ENCODE measurements at places on chromosomes 1 and 21. TPM values are rescaled to one million over a fixed set of nuclear protein-coding genes. Genes with fewer than 3 reads are reported as not detected.

The FAM163A gene
- not detected for total RNA-seq

The VASH2 gene
- 0.28 TPM for total RNA-seq

The SFN gene
- not detected for total RNA-seq

The PLCH2 gene
- 0.48 TPM for total RNA-seq

- H3K4me3 ChIP-seq = no peak overlapping the region
- peak overlapping the region; percentile 43 for H3K27ac ChIP-seq
- peaks cover 17% of the 10 kb centered on the region for H3K4me1 ChIP-seq
- no peak for DNase-seq
Observed at GRCh38 chr1:204126956-204127355, 24.9 kb downstream of the ETNK2 start.

DNA sequence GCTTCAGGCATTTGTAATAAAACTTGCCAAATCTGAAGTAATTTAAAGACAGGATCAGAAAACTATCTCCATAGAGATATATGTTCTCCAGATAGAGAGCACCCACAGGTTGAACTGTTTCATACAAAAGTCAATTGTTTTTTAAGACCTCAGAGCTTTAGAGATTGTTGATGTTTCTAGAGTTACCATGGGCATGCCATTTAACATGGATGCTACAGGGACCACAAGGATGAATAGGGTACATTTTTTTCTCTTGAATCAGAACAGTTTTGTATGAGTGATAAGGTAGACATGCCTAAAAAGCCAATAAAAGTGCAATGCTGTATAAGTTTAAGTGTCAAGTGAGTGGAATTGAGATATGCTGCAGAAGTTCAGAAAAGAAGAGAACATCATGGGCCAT lies 511.0 kb upstream of the CAMK1G start:
- H3K4me3 ChIP-seq = no peak overlapping the region
- H3K27ac ChIP-seq = no peak overlapping the region
- no peak for DNase-seq
- H3K36me3 ChIP-seq = no peaks in the 10 kb centered on the region
- H3K4me1 ChIP-seq = no peaks in the 10 kb centered on the region

- no peak for DNase-seq
- no peak overlapping the region for H3K4me3 ChIP-seq
- peaks cover 1% of the 10 kb centered on the region for H3K4me1 ChIP-seq
Observed at GRCh38 chr1:167463080-167463479, 55.2 kb downstream of the CD247 start.

DNA sequence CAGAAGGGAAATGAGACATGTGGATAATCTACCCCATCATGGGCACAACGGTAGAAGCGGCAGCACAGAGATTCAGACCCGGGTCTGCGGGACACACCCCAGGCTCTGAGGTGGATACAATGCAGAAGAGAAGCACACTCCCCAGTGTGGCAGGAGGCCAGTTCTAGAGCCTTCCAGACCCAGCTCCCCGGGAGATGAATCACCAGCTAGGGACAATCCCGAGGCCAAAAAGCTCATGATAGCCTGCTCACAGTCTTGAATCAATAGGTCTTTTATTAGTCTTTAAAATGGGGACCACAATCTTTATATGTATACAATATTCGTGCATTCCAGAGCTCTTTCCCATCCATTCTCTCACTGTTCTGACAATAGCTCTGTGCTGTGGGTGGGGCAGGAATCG lies 57.3 kb upstream of the DIRAS3 start:
- H3K36me3 ChIP-seq = no peaks in the 10 kb centered on the region
- H3K27ac ChIP-seq = no peak overlapping the region
- peaks cover 6% of the 10 kb centered on the region for H3K4me1 ChIP-seq
- H3K4me3 ChIP-seq = no peak overlapping the region

DNA sequence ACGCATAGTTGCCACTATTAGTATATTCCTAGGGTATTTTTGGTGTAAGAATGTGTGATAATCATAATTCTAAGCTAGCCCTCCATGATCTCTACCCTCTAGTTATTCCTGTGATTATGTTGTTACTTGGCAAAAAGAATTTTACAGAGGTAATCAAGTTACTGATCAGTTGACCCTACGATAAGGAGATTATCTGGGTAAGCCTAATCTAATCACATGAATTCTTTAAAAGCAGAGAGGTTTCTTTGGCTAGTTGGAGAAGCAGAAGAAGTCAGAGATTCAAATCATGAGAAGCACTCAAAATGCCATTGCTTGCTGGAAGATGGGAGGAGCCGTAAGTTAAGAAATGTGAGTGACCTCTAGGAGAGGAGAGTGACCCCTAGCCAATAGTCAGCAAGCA lies 72.7 kb downstream of the RPE65 start:
- DNase-seq = no peak
- no peaks in the 10 kb centered on the region for H3K4me1 ChIP-seq
- H3K27me3 ChIP-seq = no peaks in the 10 kb centered on the region
- no peaks in the 10 kb centered on the region for H3K36me3 ChIP-seq

DNA sequence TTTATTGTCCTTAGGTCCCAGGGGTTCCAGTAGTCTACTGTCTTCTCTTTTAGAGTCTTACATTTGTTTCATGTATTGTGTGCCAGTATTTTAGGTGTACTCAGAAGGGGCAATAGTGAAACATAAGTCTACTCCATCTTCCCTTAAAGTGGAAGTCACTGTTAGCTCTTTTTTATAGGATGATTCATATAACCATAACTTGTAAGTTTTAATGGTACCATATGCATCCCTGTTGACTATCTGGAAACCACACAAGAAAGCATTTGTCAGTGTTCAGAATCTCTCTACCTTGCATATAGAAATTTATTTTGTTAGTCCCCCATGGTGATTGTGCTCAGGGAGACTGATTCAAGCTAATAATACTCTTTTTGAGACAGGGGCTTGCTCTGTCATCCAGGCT lies 149.9 kb downstream of the HS2ST1 start:
- no peak for DNase-seq
- H3K27me3 ChIP-seq = no peaks in the 10 kb centered on the region
- H3K4me3 ChIP-seq = no peak overlapping the region
- H3K4me1 ChIP-seq = no peaks in the 10 kb centered on the region

DNA sequence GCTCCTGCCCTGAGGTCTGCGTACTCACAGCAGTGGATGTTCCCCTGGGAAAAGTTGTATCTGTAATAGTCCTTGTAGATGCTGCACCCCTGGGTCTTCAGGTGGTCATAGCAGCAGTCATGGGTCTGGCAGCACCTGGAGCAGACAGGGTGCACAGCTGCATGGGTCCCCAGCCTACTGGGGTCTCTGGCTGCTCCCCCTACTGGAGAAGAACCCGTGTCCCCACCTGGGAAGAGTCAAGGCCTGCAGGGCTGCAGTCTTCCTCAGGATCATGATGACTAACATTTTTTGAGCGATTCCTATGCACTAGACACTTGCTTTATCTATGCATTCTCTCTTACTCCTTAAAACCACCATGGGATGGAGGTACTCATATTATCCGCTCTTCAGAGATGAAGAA lies 3.9 kb downstream of the PLA2G2D start:
- H3K27me3 ChIP-seq = no peaks in the 10 kb centered on the region
- no peak for DNase-seq
- no peak overlapping the region for H3K4me3 ChIP-seq
- no peaks in the 10 kb centered on the region for H3K4me1 ChIP-seq
- H3K36me3 ChIP-seq = no peaks in the 10 kb centered on the region

DNA sequence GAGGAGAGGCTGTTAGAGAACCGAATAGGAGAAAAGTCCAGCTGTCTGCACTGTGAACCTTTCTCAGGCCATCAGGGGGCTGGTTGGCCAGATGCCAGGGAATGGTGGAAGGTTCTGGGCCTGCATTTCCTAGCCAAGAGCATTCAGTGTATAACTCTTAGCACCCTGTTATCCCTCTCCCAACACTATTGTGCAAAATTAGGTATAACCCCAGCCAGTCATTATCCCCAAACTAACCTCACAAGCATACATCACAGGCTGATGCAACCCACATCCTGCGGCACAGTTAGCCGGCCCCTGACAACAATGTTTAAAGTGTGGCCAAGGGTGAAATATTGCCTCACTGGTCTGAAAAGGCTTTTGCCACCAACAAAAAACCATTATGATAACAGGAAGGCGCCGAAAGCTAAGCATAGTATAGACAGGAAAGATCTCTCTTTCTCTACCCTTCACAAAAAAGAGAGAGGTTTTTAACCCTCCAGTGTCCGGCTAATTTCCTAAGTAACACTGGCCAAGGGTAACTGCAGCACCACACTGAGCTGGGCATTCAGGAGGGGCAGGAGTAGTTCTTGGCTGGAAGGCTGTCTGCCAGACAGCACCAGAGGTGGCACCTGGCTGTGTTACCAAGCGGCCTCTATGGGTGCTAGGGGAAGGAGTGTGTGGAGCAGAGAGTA lies 77.3 kb upstream of the BCAR3 start:
- DNase-seq = no peak
- H3K4me3 ChIP-seq = no peak overlapping the region
- H3K36me3 ChIP-seq = no peaks in the 10 kb centered on the region
- peaks cover 2% of the 10 kb centered on the region for H3K4me1 ChIP-seq
- no peak overlapping the region for H3K27ac ChIP-seq

DNA sequence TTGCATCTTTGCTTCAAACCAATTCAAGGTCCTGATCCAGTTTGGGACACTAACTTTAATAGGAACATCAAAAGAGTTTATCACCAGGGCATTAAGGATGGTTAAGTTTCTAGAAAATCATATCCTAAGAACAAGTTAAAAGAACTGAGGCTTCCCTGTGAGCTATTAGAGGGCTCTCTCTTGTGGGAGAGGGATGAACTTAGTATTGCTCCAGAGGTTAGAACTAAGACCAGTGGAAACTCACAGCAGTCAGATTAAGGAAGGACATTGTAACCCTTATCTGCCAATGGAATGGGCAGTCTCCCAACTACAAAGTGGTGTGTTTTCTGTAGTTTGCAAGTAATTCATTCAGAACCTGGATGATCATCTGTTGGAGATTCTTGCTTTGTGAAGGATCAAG lies 36.8 kb downstream of the UBE2U start:
- no peaks in the 10 kb centered on the region for H3K36me3 ChIP-seq
- no peaks in the 10 kb centered on the region for H3K4me1 ChIP-seq
- H3K27ac ChIP-seq = no peak overlapping the region

GRCh38 chr1:225772848-225773247 lies 4.8 kb upstream of the SRP9 start:
- no peaks in the 10 kb centered on the region for H3K27me3 ChIP-seq
- DNase-seq = no peak
- H3K36me3 ChIP-seq = no peaks in the 10 kb centered on the region

GRCh38 chr1:19044471-19044870 lies 88.0 kb upstream of the IFFO2 start:
- H3K27ac ChIP-seq = no peak overlapping the region
- H3K4me1 ChIP-seq = peaks cover 4% of the 10 kb centered on the region
- no peak overlapping the region for H3K4me3 ChIP-seq
- no peaks in the 10 kb centered on the region for H3K36me3 ChIP-seq

DNA sequence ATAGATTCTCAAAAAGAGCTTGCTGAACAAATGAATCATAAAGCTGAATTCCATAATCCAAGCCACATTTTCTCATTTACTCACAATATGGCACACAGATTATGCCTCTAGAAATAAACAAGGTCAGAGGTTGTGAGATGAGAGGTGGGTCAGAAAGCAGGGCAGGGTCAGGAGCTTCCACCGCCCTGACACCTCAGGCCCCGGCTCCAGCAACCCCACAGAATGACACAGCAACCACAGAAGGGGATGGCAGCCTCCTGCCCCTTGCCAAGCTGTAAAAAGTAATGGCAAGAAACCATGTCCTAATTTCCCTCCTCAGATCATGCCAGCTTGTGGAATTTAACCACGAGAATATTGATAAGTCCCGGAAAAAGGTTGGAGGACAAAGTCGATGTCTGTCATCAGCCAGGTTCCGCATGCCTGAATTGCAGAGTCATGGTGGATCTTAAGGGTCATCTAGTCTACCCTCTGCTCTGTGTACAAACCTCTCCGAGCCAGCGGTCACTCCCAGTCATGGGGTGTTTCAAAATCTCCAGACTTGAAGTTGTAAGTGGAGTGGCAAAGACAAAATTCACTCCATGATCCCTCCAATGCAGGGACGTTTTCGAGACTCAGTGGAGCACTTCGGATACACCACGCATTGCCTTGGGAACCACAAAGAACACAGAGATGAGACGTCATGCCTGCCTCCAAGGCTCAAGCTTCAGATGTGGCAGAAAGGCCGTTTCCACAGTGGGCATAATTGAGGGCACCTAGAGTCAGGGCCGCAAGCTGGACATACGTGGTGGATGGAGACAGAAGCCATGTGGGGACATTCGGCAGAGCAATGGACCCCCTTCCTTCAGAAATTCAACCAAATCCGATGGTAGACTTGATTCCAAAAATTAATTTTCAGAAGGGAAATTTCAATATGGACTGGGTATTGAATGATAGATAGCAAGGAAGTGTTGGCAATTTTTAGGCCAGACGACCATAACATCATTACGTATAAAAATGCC lies 254.0 kb downstream of the TOMM20 start:
- no peaks in the 10 kb centered on the region for H3K36me3 ChIP-seq
- no peak for DNase-seq
- peaks cover 1% of the 10 kb centered on the region for H3K4me1 ChIP-seq
- no peak overlapping the region for H3K4me3 ChIP-seq
- no peak overlapping the region for H3K27ac ChIP-seq

DNA sequence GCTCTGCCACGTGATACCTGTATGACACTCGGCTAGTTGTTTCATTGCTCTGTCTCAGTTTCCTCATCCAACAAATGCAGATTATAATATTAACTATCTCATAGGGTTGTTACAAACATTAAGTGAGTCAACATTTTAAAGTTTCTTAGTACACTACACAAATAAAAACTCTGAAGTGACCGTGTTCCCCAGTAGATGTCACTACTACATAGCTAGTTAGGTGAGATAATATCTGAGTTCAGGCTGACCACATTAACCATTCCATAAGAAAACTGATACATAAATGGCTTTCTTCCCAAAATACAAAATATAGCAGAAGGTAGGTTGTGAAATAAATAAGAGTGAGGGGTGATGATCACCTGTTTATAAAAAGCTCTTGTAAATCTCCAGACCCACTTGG lies 214.1 kb downstream of the NUF2 start:
- no peak overlapping the region for H3K27ac ChIP-seq
- H3K4me1 ChIP-seq = no peaks in the 10 kb centered on the region
- H3K36me3 ChIP-seq = no peaks in the 10 kb centered on the region
- DNase-seq = no peak
- no peak overlapping the region for H3K4me3 ChIP-seq

GRCh38 chr1:201676641-201677040 lies 137.7 kb downstream of the NAV1 start:
- H3K27me3 ChIP-seq = no peaks in the 10 kb centered on the region
- H3K36me3 ChIP-seq = no peaks in the 10 kb centered on the region
- H3K4me3 ChIP-seq = no peak overlapping the region

GRCh38 chr1:193014400-193014799 lies 44.8 kb downstream of the UCHL5 start:
- H3K27me3 ChIP-seq = no peaks in the 10 kb centered on the region
- H3K4me1 ChIP-seq = peaks cover 1% of the 10 kb centered on the region
- no peak for DNase-seq
- no peak overlapping the region for H3K4me3 ChIP-seq
- H3K36me3 ChIP-seq = no peaks in the 10 kb centered on the region
- no peak overlapping the region for H3K27ac ChIP-seq

GRCh38 chr1:175499595-175500382 lies 243.6 kb downstream of the TNR start:
- no peaks in the 10 kb centered on the region for H3K27me3 ChIP-seq
- H3K4me1 ChIP-seq = no peaks in the 10 kb centered on the region
- H3K4me3 ChIP-seq = no peak overlapping the region
- H3K36me3 ChIP-seq = no peaks in the 10 kb centered on the region

- H3K36me3 ChIP-seq = no peaks in the 10 kb centered on the region
- no peak overlapping the region for H3K27ac ChIP-seq
- H3K4me3 ChIP-seq = no peak overlapping the region
- H3K27me3 ChIP-seq = no peaks in the 10 kb centered on the region
- no peaks in the 10 kb centered on the region for H3K4me1 ChIP-seq
- DNase-seq = no peak
Observed at GRCh38 chr1:58143972-58144697, 402.4 kb downstream of the OMA1 start.
